T-helper 2 cell (primary cell): ENCODE measurements at places on chromosomes 11 and 22.

GRCh38 chr11:132111316-132111715 lies 740.9 kb downstream of the NTM start:
- no peak for DNase-seq

DNA sequence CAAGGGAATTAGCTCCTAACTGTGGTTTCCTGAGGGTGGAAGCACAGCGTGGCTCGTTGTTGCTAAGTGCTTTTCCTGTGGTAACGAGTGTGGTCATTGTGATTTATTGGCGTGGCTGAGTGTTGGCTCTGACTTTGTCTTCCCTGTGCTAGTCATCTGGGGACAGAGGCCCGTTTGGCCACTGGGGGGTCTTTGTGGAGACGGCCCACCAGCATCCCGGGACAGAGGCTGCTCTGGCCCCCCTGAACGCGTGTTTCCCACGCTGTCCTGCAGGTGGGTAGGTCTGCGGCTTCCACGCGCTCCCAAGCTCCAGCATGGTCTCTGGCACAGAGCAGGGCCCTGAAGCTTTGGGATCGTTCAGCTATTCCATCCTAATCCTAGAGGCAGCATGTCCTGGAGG lies 1040.0 kb downstream of the TBC1D22A start:
- DNase-seq, result no peak

DNA sequence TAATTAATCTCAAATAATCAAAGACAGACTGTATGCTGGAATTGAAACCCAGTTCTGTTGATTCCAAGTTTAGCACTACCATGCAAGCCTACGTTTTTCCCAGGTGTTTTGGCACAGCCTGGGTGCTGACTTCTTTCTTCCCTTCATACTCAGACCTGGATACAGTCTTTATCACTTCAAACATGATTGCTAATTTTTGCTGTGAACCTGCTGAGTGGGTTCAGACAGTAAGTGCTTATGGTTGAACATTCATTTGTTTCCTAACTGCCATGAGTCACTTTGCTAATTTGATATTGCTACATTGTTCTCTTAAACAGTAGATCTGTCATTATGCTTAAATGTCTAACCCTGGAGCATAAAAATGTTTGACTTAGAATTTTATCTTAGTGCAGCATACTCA lies 12.2 kb downstream of the PAAF1 start:
- DNase-seq, result no peak

DNA sequence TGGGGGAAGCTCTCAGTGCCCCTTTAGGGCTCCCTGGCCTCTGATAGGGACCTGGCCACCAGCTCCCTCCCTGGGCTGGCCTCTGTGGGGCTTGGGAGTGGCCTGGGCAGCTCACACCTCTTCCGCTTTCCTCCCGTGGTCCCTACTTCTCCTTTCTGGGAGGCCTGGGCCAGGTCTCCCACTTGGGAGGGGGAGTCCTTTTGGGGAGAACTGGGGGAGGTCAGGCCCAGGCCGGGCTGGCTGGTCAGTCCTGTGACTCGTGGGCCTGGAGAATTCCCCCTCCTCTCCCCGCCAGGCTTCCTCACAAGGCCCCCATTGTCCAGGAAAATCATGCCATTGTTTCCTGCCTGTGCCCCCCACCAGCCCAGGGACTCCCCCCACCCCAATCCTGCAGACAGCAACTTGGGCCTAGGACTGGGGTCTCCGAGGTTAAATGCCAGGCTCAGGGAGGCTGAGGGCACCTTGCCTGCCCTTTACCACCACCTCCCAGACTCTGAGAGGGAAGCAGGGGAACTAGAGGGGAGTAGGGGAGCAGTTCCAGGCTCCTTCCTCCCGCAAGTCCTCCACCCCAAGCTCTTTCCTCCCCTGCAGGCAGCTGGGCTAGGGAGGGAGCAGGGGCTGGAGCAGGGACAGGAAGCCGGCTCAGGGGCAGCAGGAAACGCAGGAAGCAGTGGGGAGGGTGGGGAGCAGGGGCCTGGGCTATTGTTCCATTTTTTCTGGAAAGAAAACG lies 2.8 kb downstream of the MAP3K11 start:
- no peak for DNase-seq

DNA sequence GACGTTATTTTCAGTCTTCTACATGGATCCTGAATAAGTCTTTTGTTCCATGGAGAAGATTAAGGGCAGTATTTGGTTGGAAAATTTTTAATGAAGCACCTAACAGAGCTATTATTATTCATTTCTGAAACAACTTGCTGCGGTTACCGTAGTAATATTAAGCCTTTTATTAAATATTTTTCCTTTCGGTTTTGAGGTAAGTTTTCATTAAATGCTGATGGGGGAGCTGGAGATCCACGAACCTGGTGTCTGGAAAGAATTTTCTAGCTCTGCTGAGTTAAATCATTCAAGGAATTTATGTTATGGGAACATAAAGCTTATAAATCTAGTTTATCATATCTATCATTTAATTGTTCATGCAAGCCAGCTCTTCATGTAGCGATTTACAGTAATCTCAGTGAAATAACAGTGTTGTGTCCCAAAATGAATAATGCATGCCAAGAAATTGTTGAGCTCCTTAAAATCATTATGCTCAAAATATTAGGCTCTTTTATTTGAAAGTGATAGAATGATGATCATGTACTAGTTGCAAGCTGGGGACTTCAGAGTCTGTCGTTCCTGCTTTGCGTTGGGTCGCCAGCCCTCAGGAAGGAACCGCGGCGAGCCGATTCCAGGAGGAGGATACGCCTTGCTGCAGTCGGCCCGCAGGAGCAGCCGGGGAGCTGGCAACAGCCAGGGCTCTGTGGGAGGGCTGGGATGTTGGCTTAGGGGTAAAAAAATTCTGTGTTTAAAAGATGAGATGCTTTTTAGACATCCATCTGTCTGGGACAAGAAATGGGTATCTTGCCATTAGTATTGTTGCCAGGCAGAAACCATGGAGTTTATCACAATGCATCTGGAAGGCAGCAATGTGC lies 83.1 kb downstream of the TBC1D22A start:
- no peak for DNase-seq
